ENCODE measurements at places on chromosomes 1 and 21.

- no peak for DNase-seq
Measured at GRCh38 chr1:206939841-206940587, 6.3 kb downstream of the PIGR start.

GRCh38 chr1:26121854-26122773 lies 10.5 kb downstream of the PDIK1L start:
- DNase-seq: no peak

DNA sequence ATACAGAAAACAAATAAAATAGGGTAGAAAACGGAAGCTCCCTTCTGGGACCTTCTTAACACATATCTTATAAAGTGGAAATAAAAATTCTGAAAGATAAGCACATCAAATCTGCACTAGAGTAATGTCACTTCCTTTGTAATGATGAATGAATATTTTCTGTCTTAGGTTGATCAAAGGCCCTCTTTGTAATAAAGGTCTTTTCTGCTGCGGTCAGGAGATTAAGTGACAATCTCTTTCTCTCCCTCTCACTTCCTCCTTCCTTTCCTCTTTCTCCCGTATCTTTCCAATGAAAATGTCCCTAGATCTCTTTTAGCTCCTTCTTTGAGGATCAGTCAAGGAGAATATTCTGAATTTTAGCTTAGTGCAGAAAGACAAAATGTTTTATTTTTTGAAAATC lies 33.8 kb downstream of the TMCO1 start:
- no peak for DNase-seq

DNA sequence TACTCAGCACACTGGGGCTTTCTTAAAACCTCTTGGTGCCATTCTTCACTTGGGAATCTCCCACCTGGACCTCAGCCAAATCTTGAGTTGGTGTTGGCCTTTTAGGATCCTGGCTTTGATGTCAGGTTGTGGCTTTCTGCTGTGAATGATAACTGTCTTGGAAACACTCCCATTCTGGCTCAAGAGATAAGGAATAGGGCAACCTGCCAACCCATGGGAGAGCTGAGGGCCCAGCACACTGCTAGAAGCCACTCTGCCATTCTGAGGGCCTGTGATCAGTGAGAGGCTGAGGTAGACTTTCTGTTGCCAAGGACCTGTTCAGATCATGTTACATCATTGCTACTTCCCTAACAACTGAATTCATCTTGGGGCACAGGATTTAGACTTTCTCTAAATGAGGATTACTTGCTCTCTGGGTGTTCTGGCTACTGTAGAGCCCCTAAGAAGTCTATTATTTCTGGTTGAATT lies 45.8 kb downstream of the TTC39A start:
- no peak for DNase-seq

DNA sequence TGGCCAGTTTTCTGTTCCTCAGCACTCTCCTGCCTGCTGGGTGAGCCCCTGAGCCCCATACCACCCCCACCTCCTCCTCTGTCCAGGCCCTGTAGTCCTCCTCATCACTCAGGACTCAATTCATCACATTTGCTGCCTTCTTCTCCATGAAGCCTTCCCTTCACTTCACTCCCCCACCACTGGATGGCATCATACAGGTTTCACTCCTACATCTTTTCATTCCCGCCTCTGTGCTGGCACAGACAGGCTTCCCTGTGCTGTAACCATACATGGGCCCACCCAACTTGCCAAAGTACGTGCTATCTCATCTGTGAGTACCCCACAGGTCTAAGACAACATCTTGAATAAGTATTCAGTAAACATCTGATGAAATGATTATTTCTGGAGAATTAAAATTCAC lies 56.9 kb downstream of the SLC45A1 start:
- no peak for DNase-seq

- no peak for DNase-seq
Measured at GRCh38 chr1:181392613-181393220, 90.6 kb upstream of the CACNA1E start.

DNA sequence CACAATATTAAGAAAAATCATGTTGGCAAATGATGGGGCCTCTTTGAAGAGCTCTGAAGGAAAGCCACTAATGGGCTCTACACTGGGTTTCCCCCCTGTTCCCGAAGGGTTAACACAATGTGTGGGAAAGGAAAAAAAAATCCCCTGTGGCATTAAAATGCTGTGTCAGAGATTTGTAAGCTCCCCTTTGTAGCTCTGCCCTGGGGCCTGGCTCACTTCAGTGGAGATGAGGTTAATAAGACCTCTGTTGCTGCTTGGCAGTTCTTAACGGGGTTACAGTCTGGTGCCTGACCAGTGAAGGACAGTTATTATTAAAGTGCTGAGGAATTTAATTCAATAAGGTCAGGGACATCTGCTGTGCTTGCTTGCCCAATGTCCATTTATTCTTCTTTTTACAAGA lies 129.7 kb upstream of the UBE2U start:
- no peak for DNase-seq

- DNase-seq: no peak
Measured at GRCh38 chr1:18646786-18647410, 16.3 kb downstream of the PAX7 start.

DNA sequence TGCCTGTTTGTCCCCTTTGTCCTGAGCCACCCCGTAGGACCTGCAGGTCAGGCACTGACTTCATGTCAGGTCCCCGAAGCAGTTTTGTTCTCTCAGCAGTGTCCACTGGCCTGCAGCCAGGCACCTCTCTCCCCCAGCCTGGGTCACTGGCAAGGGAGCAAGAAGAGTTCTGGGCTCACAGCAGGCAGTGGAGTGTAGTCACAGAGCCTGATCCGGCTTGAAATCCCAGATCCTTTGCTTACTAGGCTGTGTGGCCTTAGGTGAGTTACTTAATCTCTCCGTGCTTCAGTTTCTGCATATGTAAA lies 34.2 kb downstream of the L1TD1 start:
- no peak for DNase-seq

DNA sequence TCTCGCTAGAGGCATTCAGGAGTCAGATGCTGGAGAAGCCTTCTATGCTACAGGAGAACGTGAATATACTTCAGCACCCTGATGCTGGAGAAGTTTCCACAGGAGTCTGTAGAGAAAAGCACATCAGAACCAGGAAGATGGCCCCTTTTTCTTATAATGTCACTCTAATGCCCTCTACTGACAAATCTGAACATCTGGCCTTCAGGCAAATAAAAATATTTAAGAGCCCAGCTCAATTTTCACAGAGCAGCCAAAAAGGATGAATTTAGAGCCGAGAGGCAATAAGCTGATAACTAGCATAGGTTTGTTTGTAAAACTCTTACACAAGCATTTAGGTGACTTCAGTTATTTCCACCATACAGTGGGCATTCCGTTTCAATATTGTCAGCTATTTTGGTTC lies 3.8 kb upstream of the RRP15 start:
- no peak for DNase-seq

GRCh38 chr1:56585985-56586384 lies 6.6 kb upstream of the PLPP3 start:
- no peak for DNase-seq

GRCh38 chr21:28602546-28602945 lies 390.1 kb downstream of the LTN1 start:
- DNase-seq: no peak

DNA sequence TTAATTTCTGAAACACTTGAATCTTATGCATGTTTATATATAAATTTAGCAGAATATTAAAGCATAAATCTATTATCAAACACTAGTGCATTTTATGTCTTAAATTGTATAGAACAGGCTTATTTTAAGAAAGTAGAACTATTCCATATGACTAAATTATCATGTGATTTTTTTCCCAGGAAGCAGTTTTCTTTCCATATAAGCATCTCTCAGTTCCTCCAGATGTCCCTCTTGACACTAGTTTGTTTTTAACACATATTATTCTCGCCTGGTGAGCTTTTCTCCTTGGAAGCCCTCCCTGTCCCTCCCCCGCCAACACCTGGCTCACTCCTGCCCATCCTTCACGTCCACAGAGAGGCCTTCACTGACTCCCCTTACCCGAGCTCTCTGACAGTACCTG lies 48.3 kb upstream of the BCAR3 start:
- no peak for DNase-seq

GRCh38 chr1:17624611-17625233 lies 85.2 kb downstream of the ARHGEF10L start:
- DNase-seq: no peak

DNA sequence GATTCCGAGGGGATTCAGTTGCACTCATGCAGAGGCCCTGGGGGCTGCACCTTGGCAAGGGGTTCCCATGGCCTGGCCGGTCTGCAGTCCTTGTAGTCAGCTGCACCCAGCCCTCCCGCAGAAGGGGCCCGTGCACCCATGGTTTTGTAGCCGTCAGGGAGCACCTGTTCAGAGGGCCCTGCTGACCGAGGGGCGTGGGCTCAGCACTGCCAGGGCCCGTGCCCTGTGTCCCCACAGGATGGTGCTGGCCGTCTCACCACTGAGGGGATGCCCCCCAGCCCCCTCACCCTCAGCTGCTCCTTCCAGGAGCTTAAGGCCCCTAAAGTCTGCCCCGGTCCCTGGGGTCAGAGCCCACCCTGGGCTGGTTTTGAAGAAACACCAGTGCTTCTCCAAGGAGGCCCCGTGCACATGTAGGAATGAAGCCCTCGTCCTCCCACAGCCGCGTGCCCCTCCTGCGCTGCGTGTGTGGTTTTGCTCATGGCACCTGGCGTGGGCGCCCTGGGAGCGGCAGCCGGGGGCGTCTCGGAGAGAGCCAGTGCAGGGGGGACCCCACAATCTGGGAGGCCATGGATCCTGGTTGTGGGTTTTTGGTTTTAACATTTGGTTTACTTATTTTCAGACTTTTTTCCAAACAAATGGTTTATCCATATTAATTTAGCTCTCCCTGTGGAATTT lies 40.1 kb downstream of the PRKCZ start:
- DNase-seq: no peak

DNA sequence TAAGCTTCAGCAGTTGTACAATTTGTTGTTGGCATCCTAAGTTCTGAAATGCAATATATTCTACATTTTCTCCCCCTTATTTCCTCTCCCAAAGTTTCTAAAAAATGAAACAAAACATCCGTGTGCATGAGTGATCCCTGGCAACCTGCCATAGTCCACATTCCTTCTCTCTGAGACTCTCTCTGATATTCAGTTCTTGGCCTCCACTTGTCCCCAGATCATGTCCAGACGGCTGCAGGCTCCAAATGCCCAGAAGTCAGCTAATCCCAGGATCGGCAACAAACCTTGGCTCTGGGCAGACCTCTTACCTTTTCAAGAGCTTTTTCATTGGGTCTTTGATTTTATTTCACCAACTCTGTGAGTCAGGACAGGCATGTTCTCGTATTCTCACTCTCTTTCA lies 187.8 kb downstream of the ETS2 start:
- no peak for DNase-seq

DNA sequence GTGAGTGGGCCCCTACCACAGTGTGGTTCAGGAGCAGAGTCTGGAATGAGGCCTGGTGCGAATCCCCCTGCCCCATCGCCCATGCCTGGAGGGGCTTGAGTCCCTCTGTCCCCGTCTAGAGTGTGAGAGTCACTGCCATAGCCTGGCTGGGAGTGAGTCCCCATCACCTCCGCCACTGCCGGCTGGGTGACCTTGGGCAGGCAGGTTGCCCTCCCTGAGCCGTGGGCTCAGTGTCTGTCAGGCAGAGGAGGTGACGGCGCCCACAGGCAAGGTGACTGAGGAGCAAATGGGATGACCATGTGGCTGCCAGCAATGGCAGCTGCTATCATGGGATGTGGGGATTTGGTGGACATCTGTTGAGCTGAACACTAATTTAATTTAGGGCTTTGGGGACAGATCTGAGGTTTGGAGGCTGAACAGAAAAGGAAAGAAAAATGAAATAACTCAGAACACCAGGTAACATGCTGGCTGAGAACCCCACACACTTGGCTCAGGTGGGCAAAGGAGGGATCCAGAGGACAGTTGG lies 38.1 kb upstream of the GPR153 start:
- no peak for DNase-seq

DNA sequence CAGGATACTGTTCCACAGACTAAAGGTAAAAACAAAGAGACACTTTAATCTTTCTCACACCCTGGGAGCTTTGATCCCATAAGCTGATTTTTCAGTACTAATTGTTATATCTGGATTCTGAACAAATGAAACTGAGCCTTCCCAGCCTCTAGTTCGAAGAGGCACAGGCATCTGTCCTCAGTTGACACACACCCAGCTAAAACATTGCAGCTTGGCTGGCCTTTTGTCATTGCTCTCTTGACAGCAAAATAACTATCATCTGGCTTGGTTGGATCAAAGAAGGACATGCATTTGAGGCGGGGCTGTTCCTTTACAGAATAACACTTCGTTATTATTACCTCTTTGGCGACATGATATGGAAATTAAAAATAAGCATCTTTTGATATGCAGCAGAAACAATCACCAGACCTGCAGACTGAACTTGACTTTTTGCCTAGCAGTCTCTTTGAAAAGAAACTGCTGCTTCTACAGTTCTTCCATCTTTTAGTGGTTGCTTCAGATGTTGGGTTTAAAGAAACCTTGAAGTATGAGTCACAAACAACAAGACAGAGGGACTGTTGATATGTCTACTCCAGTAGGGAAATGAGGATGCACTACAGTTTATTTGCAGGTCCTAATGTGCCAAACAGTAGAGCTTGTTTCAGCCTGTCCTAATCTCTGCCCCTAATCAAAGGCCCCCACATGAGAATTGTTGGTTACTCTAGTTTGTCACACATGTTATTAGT lies 166.5 kb downstream of the TPR start:
- DNase-seq: no peak

GRCh38 chr1:116814926-116815723 lies 60.9 kb downstream of the CD2 start:
- no peak for DNase-seq

DNA sequence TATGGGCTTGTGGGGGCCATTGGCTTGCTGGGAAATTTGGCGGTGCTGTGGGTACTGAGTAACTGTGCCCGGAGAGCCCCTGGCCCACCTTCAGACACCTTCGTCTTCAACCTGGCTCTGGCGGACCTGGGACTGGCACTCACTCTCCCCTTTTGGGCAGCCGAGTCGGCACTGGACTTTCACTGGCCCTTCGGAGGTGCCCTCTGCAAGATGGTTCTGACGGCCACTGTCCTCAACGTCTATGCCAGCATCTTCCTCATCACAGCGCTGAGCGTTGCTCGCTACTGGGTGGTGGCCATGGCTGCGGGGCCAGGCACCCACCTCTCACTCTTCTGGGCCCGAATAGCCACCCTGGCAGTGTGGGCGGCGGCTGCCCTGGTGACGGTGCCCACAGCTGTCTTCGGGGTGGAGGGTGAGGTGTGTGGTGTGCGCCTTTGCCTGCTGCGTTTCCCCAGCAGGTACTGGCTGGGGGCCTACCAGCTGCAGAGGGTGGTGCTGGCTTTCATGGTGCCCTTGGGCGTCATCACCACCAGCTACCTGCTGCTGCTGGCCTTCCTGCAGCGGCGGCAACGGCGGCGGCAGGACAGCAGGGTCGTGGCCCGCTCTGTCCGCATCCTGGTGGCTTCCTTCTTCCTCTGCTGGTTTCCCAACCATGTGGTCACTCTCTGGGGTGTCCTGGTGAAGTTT lies 550 bp downstream of the RXFP4 start:
- no peak for DNase-seq

GRCh38 chr1:111221633-111222291 lies 5.8 kb upstream of the CHI3L2 start:
- DNase-seq: no peak

GRCh38 chr1:208909011-208909984 lies 665.1 kb upstream of the PLXNA2 start:
- DNase-seq: no peak

- DNase-seq: no peak
Measured at GRCh38 chr1:45187725-45188124, 18.7 kb downstream of the ZSWIM5 start.

Data from right renal pelvis (tissue), 4 donors.